ENCODE measurements at places on chromosomes 5 and 9.

- peak; percentile 18 for DNase-seq
- H3K27me3 ChIP-seq, result no peaks in the 10 kb centered on the region
- peaks cover 26% of the 10 kb centered on the region for H3K36me3 ChIP-seq
- H3K4me1 ChIP-seq, result peaks cover 82% of the 10 kb centered on the region
- H3K4me3 ChIP-seq, result peak overlapping the region; percentile 57
These were observed 164.3 kb downstream of the SMC2 start for GRCh38 chr9:104258296-104259011.

DNA sequence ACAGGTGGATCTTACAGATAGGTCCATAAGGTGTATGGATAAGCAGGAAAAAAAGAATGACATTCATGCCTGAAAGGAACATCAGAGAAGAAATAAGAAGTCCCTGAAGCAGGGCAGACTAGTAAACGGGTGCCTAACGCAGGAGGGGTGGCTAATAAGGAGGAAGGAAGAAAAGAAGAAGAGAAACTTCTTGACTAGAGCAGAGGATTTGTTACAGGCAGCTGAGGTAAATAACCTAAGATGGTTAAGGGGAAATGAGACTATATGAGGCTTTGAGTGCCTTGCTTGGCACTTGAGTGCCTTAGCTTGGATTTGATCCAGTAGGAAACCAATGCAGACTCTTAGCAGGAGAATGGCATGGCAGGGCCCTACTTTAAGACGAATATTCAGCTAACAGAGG is 313.5 kb upstream of the PDE4D start:
- no peaks in the 10 kb centered on the region for H3K27me3 ChIP-seq
- no peak overlapping the region for H3K4me3 ChIP-seq
- no peaks in the 10 kb centered on the region for H3K36me3 ChIP-seq
- H3K4me1 ChIP-seq, result peaks cover 18% of the 10 kb centered on the region
- H3K27ac ChIP-seq, result no peak overlapping the region
- no peak for DNase-seq

GRCh38 chr5:63164838-63165535 is 586.4 kb downstream of the LRRC70 start:
- H3K27ac ChIP-seq, result no peak overlapping the region
- H3K4me3 ChIP-seq, result no peak overlapping the region
- H3K27me3 ChIP-seq, result no peaks in the 10 kb centered on the region
- H3K4me1 ChIP-seq, result peaks cover 12% of the 10 kb centered on the region
- no peaks in the 10 kb centered on the region for H3K36me3 ChIP-seq
- DNase-seq, result no peak

- H3K36me3 ChIP-seq, result peaks cover 32% of the 10 kb centered on the region
- no peak for DNase-seq
- H3K4me1 ChIP-seq, result peaks cover 26% of the 10 kb centered on the region
- H3K27ac ChIP-seq, result peak overlapping the region; percentile 61
- no peak overlapping the region for H3K4me3 ChIP-seq
- no peaks in the 10 kb centered on the region for H3K27me3 ChIP-seq
These were observed 56.1 kb downstream of the CFAP90 start for GRCh38 chr5:7794823-7795222.

DNA sequence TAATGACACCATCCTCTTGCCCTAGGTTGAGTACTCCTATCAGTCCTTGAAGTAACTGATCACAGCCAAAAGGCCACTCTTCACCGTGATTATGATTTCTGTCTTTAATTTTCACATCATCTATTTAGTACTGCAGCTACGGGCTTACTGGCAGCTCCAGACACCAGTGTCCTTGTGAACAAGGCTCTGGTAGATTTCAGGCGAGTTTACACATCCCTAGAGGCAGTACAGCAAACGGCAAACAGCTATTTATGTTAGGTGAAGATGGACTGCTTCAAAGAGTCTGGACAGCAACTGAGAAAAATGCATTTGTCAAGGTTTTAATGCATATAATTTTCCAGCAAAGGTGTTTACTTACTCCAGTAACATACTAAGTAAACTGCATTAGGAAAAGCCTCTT is 396.9 kb downstream of the KDM4C start:
- H3K27me3 ChIP-seq, result no peaks in the 10 kb centered on the region
- H3K4me1 ChIP-seq, result no peaks in the 10 kb centered on the region
- H3K36me3 ChIP-seq, result peaks cover 4% of the 10 kb centered on the region
- no peak overlapping the region for H3K27ac ChIP-seq
- no peak overlapping the region for H3K4me3 ChIP-seq

DNA sequence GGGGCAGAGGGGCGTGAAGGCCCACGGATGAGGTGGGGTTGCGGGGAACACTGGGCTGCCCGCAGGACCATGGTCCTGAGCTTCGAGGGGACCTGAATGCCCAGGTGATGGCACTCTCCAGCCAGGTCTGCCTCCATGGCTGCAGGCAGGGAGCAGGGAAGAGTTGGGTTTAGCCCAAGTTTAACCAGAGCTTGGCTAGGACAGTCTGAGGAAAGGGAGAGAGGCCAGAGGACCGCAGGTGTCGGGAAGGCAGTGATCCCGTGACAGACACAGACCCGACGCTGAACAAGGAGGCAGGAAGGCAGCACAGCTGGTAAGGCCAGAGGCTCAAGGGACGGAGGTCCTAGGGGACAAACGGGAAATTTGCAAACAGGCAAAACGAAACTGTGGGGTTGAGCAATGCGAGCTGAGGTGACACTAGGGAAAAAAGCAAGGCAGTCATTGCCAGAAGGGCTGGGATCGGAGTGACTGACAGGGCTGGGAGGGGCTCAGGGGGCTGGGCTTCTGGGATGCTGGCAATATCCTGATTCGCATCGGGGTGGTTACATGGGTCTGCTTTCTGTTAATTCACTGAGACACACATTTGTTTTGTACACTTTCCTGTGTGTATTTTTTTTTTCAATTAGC is 25.0 kb downstream of the ARPC5L start:
- H3K27me3 ChIP-seq, result no peaks in the 10 kb centered on the region
- peaks cover 6% of the 10 kb centered on the region for H3K36me3 ChIP-seq
- no peak for DNase-seq
- H3K27ac ChIP-seq, result peak overlapping the region; percentile 69

- H3K27ac ChIP-seq, result no peak overlapping the region
- H3K27me3 ChIP-seq, result no peaks in the 10 kb centered on the region
- H3K36me3 ChIP-seq, result no peaks in the 10 kb centered on the region
- no peak for DNase-seq
These were observed 440.6 kb upstream of the MPDZ start for GRCh38 chr9:13719981-13720676.

GRCh38 chr5:139774980-139775661 is 20.5 kb upstream of the PSD2 start:
- peak; percentile 97 for DNase-seq
- H3K27ac ChIP-seq, result no peak overlapping the region
- H3K4me1 ChIP-seq, result peaks cover 11% of the 10 kb centered on the region
- H3K4me3 ChIP-seq, result peak overlapping the region; percentile 34

- peaks cover 8% of the 10 kb centered on the region for H3K36me3 ChIP-seq
- no peak for DNase-seq
- H3K27me3 ChIP-seq, result no peaks in the 10 kb centered on the region
- no peak overlapping the region for H3K27ac ChIP-seq
- H3K4me3 ChIP-seq, result no peak overlapping the region
These were observed 46.1 kb downstream of the ERAP1 start for GRCh38 chr5:96761618-96762017.

- peaks cover 17% of the 10 kb centered on the region for H3K4me1 ChIP-seq
- DNase-seq, result no peak
- no peak overlapping the region for H3K27ac ChIP-seq
- H3K4me3 ChIP-seq, result no peak overlapping the region
- H3K27me3 ChIP-seq, result no peaks in the 10 kb centered on the region
These were observed 9.1 kb downstream of the NDFIP1 start for GRCh38 chr5:142117579-142118151.

DNA sequence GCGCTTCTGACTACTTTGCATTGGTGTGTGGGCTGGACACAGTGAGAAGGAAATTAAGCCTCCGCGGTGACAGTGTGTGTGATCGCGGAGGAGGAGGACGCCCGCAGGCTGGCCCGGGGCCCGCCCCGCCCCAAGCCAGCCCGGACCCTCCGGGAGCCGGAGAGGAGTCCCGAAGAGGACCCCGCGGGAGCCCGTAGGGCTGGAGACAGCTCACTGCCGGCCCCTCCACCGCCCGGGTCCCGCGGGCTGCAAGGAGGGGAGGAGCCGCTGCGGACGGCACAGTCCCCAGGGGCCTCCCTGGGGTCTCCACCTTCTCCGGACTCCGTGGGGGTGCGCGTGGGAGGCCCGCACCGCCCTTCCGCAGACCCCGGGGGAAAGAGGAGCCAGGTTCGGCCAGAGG is 146.4 kb upstream of the ERCC6L2 start:
- DNase-seq, result no peak
- H3K36me3 ChIP-seq, result no peaks in the 10 kb centered on the region
- H3K4me3 ChIP-seq, result no peak overlapping the region
- H3K27me3 ChIP-seq, result no peaks in the 10 kb centered on the region
- H3K4me1 ChIP-seq, result no peaks in the 10 kb centered on the region

GRCh38 chr9:2066312-2067273 is 51.4 kb downstream of the SMARCA2 start:
- no peaks in the 10 kb centered on the region for H3K27me3 ChIP-seq
- no peak for DNase-seq
- H3K27ac ChIP-seq, result no peak overlapping the region
- H3K36me3 ChIP-seq, result peaks cover 3% of the 10 kb centered on the region

GRCh38 chr9:124054582-124055227 is 43.1 kb downstream of the LHX2 start:
- peaks cover 12% of the 10 kb centered on the region for H3K27me3 ChIP-seq
- DNase-seq, result peak; percentile 8
- no peak overlapping the region for H3K27ac ChIP-seq
- no peaks in the 10 kb centered on the region for H3K36me3 ChIP-seq

DNA sequence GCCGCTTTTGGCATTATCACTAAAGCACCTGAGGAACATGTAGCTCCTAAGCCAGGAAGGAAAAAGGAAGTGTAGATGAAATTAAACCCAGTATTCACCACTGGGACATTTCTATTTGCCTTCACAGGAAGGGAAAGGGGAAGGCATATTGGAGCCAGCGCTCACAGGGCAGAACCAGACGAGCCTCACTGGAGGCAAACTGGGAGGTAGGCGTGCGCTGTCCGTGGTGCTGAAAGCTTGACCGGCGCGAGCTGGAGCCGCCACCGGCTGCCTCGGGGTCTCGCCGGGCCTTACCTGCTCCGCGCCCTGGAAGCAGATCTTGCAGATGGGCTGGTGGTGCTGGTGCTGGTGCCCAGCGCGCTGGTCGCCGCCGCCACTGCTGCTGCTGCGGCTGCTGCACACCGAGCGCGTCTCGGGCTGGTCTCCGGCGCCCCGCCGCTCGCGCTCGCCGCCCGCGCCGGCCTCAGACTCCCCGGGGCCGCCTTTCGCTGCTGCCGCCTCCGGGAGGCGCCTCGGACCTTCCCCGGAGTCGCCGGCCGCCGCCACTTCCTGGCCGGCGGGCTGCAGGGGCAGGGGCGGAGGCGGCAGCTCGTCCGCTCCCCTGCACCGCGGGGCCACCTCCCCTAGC is 732 bp downstream of the MARCHF11 start:
- H3K36me3 ChIP-seq, result no peaks in the 10 kb centered on the region
- H3K27ac ChIP-seq, result no peak overlapping the region
- H3K4me3 ChIP-seq, result peak overlapping the region; percentile 57
- DNase-seq, result peak; percentile 96
- peaks cover 13% of the 10 kb centered on the region for H3K4me1 ChIP-seq

GRCh38 chr9:135523521-135524129 is 2.4 kb downstream of the LCN1 start:
- no peak overlapping the region for H3K4me3 ChIP-seq
- H3K27ac ChIP-seq, result no peak overlapping the region
- H3K36me3 ChIP-seq, result no peaks in the 10 kb centered on the region
- no peaks in the 10 kb centered on the region for H3K27me3 ChIP-seq

DNA sequence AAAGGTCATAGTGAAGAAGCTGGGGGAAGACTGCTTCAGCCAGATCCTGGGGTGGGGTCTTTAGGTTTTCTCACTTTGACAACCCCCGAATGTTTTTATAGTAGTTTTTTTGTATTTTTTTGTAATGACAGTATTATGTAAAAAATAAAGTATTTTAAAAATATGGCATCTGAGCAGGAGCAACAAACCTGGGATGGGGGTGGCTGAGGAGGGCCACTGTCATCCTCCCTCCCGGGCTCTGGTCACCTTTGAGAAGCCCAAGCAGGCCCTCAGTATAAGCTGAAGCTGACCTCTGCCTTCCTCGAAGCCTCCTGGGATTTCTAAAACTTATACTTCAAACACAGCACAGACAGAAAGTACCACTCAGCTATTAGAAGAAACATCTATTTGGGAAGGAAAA is 8.7 kb downstream of the DNAJB5 start:
- H3K27me3 ChIP-seq, result no peaks in the 10 kb centered on the region
- no peak overlapping the region for H3K27ac ChIP-seq
- no peak for DNase-seq
- peaks cover 51% of the 10 kb centered on the region for H3K4me1 ChIP-seq
- no peak overlapping the region for H3K4me3 ChIP-seq

GRCh38 chr9:18910435-18910834 is 122.6 kb downstream of the SAXO1 start:
- DNase-seq, result no peak
- H3K4me3 ChIP-seq, result no peak overlapping the region
- H3K27ac ChIP-seq, result no peak overlapping the region
- no peaks in the 10 kb centered on the region for H3K27me3 ChIP-seq

GRCh38 chr9:92036756-92037155 is 78.5 kb downstream of the SPTLC1 start:
- H3K4me1 ChIP-seq, result no peaks in the 10 kb centered on the region
- no peak for DNase-seq
- H3K27me3 ChIP-seq, result no peaks in the 10 kb centered on the region
- no peak overlapping the region for H3K4me3 ChIP-seq
- H3K27ac ChIP-seq, result no peak overlapping the region
- peaks cover 68% of the 10 kb centered on the region for H3K36me3 ChIP-seq

DNA sequence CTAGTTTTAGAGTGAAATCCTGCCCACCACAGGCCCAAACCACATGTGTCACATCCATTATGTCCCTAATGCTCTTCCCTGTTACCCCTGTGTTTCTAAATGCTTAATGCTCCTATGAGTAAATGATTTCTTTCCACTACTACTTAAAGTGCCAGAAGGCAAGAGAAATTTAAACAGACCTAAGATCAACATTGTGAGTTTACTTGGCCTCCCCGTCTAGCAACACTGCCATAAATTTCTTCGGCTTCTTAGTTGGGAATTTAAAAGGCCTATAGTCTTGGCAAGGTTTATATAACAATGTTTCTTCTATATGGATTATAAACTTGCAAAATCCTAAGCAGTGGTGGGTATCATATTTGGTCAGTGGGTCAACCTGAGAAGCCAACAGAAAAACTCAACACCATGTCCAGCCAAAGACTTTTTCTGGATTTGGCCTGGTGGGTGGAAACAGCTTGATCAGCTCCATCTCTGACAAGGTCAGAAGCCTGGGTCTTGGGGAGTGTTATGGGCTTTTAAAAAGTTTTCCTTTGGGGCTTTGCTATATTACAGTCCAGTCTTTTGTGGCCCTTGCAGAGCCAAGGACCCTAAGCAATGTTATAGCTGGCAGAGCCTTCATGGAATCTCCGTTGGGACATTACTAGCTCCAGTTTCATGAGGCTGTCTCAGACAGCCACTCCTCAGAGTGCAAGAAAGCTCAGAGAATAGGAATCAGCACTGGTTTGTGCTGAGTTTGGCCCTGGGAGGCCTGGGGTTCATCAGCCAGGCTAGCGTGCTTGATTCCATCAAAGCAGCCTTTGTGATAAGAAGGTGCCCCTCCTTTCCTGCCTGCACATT is 119.8 kb downstream of the PRDM6 start:
- peaks cover 23% of the 10 kb centered on the region for H3K4me1 ChIP-seq
- no peak overlapping the region for H3K4me3 ChIP-seq
- H3K27me3 ChIP-seq, result no peaks in the 10 kb centered on the region
- no peaks in the 10 kb centered on the region for H3K36me3 ChIP-seq
